ENCODE measurements at places on chromosomes 3 and 15. TPM values are rescaled to one million over a fixed set of nuclear protein-coding genes. Genes with fewer than 3 reads are reported as not detected.

Gene SENP5
- total RNA-seq, result 6.5 TPM

Gene AQP9
- total RNA-seq, result not detected

Gene SHC4
- total RNA-seq, result 1.1 TPM

Gene CHRNA3
- 0.29 TPM for total RNA-seq

Gene LMAN1L
- not detected for total RNA-seq

Gene CLSTN2
- total RNA-seq, result 0.06 TPM

Gene KLF15
- total RNA-seq, result 0.06 TPM

Gene UBA7
- 0.48 TPM for total RNA-seq

Gene EHHADH
- total RNA-seq, result 1.9 TPM

Data from A549 treated with DMSO at 1 μM for 4 hours (cell line).